Gastroesophageal sphincter (tissue), 4 donors: ENCODE measurements at places on chromosomes 7 and 10. TPM values are rescaled to one million over a fixed set of nuclear protein-coding genes. Genes with fewer than 3 reads are reported as not detected.

Gene ATG9B
- not detected for total RNA-seq

Gene KIAA1217
- 15.3 TPM for total RNA-seq

DNA sequence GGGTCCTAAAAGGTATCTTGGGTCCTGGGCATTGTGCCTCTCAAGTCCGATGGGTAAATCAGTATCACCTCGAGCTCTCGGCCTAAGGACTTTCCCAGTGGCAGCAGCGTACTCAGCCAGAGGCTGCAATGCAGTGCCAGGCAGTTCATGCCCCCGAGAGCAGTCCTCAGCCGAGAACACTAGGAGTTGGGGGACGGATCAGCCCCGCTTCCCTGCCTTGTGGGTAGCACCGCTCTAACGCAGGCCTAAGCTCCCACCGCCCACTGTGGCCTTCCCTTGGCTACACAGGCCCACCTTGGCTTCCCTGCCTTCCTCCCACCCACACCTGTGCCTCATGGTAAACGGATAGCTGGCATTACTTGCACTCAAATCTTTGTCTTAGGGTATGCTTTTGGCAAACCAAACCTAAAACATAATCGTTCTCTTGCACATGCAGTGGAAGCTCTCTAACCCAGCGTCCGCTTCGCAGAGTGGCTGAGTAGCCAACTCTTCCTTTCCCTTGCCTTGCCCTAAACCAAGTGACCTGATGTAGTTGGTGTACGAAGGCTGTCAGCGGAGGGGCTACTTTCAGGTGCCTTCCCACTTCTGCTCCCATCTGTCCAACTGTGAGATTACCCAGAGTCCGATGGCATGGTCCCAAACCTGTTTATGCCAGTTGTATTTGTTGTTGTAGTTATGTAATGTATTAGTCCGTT is 73.2 kb upstream of the CHST15 start:
- ATAC-seq, result no peak

DNA sequence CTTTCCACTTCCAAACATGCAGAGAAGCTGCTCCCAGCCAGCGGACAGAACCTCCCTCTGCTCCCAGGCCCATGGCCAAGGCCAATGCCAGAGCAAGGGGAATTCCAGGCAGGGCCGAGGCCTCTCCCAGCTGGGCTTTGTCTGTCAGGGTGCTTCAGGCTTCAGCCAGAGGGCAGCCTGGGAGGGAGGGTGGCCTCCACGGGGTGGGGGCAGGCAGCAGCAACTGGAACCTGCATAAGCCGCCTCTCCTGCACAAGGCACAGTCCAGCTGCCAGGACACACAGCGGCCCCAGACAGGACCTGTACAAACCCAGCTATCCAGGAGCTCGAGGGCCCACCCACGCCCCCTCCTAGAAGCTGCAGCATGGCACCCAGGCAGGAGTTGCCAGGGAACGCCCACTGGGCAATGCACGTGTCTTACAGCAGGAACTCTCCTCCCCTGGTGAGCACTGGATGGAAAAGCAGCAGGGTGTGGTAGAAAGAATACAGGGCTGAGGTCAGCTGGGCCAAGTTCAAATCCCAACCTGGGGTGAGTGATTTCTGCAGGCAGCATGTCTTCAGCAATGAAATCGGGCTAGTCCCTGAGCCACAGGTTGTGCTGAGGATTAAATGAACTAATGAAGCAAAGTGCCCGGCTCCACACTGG is 7.6 kb downstream of the FAM53B start:
- ATAC-seq, result peak; percentile 76

GRCh38 chr10:78319841-78320240 is 286.2 kb downstream of the RPS24 start:
- no peak for ATAC-seq

- no peak for ATAC-seq
These were observed 78.0 kb upstream of the EGR2 start for GRCh38 chr10:62894156-62894555.

- ATAC-seq, result peak; percentile 14
These were observed 539 bp downstream of the PTCD1 start for GRCh38 chr7:99437946-99438572.
